Non-pigmented ciliary epithelial cell (primary cell): ENCODE measurements at places on chromosomes 5 and 9.

DNA sequence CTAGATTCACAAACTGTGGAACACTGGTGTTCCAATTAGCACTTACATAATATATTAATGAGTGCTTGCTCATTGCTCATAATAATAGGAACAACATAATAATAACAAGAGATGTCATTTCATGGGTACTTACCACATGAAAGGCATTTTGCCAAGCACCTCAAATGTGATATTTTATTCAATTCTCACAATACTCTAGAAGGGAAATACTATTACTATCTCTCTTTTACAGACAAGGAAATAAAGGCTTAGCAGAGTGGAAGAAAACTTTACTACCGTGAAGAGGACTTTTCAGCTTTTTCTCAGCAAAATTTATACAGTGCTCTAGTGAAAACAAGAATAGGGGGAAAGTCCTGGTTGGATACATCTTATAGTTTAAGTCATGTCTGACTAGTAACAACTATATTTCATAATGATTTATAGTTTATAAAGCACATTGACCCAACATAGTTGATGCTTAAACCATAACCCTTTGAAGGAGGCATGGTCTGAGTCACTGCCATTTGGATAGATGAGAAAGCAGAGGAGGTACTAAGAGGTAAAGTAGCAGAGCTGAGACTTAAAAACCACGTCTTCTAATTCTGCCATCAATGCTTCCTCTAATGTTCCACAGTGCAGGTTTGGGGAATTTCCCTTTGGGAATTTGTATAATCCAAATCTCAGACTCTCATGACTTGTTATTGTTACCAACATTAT is 124.7 kb downstream of the CEP120 start:
- no peak for DNase-seq

GRCh38 chr5:158465086-158465972 is 606.4 kb upstream of the CLINT1 start:
- no peak for DNase-seq

- DNase-seq = peak; percentile 14
Observed at GRCh38 chr5:105101577-105101976, 1539.0 kb upstream of the NUDT12 start.

DNA sequence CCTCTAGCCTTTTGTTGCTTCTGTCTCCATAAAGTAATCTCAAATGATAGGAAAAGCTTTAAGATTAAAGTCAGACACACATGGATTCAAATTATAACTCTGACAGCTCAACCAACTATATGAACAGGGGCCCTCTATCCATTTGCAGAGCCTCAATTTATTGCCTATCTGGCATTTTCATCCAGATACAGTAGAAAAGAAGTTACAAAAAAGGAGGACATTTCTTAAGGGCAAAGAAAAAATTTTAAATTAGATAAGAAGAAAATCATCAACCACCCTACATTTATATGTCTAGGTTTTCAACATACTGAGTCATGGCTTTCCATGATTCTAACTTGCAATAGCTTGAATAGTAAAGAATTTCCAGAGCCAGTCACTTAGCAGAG is 567.2 kb downstream of the CAAP1 start:
- no peak for DNase-seq

GRCh38 chr5:115801984-115802383 is 14.5 kb downstream of the CDO1 start:
- no peak for DNase-seq

DNA sequence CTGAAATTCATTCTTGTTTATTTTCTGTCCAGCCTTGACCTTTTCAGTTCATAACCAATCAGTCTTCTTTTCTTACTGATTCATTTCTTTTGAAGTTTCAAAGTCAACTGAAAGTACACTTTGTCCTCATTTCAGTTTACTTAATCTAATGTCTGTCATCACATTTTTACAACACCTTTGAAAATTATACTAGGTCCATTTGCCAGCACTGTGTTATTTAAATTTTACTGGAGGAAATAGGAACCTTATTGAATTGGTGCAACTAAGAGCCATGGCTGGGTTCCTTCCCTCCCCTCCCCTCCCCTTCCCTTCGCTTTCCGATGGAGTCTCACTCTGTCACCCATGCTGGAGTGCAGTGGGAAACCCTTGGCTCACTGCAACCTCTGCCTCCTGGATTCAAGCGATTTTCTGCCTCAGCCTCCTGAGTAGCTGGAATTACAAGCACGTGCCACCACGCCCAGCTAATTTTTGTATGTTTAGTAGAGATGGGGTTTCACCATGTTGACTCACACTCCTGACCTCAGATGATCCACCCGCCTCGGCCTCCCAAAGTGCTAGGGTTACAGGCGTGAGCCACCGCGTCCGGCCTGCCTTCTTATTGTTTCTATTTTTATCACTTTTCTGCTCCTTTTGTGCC is 6.3 kb downstream of the RMI1 start:
- DNase-seq = no peak

DNA sequence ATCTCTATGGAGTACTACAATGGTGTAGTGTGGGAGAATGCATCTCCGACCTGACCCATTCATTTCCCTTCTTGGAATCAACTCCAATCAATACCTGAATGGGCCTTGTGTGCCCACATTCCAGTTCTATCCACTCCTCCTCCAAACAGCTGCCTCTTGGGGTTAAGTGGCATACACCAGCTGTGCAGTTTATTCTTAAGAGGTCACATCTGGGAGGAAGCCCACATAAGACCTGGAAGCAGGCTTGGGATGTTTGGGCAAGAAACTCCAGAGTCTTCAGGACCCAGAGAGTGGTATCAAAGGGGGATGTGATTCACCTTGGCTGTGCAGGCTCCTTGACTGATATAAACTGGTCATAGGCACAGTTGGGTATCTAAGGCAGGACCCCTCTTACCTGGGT is 46.0 kb downstream of the ACTBL2 start:
- no peak for DNase-seq

- no peak for DNase-seq
Observed at GRCh38 chr5:131640043-131640856, 5.2 kb upstream of the RAPGEF6 start.

DNA sequence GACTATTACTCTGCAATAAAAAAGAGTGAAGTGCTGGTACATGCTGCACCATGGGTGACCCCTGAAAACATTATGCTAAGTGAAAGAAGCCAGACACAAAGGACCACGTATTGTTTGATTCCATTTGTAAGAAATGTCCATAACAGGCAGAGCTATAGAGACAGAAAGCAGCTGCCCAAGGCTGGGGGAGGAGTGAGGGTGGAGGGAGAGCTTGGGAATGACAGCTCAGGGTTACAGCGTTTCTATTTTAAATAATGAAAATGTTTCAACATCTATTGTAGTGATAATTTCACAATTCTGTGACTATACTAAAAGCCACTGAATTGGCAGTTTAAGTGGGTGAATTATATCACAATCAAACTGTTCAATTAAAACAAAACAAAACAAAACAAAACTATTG is 81.7 kb downstream of the MYO10 start:
- DNase-seq = no peak

DNA sequence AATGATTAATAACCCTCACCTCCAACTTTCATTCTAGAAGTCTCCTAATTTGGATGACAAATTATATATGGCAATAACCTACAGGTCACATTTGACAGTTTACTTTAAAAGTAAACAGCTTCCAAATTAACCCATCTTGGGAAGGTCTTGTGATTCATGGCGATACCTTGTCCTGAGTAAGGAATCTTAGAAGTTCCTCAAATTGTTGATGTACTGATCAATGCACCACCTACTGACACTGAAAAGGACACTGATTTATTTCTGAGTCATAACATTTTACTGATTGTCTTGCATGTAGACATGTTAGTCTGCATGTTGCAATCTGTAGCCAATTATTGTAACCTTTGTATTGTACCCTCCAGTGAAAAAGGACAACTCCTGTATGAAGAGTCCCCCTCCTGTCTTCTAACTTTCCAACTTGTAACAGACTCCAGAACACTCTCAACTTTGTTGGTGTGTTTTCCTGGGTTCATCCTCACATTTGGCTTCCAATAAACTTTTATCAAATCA is 16.0 kb upstream of the SLC22A5 start:
- DNase-seq = no peak

DNA sequence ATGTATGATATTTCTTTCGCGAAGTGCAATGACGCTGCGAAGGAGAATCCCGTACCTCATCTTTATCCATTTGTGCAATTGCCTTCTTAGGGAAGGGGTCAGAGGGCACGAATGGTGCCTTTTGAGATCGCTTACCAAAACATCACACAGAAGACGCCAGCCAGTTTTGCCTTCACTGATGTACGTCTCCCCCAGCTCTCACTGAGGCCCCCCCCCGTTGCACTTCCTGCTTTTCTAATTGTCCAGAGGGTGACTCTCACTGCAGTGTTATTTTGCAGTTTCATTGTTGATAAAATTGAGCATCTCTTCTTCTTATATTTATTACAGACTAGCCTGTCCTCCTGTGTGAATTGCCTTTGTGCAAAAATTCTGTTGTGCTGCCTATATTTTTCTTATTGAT is 39.0 kb upstream of the CACNA1B start:
- DNase-seq = no peak

GRCh38 chr5:8908055-8908683 is 637.7 kb downstream of the SEMA5A start:
- DNase-seq = no peak

- DNase-seq = no peak
Observed at GRCh38 chr5:1494780-1495524, 28.8 kb downstream of the LPCAT1 start.

DNA sequence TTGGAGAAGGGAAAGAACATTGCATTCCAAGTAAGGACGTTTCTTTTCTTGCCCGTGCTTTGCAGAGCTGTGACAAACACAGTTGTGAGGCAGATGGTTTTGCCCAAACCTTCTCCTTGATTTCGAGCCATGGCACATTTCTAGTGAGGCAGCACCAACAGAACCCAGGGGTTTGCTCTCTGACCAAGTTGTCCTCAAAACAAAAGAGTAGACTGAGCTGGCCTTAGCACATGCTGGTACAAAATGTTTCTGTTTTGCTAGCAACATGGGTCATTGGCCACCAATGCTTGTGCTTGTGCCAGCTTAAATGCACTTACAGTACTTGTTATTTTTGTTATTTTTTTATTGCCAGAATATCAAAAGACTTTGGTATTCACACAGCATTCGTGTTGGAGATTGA is 328.8 kb downstream of the GADD45G start:
- no peak for DNase-seq

- DNase-seq = no peak
Observed at GRCh38 chr9:134040781-134041648, 15.7 kb downstream of the BRD3OS start.

GRCh38 chr9:133090187-133090586 is 28.4 kb downstream of the CEL start:
- no peak for DNase-seq

GRCh38 chr5:36944607-36945225 is 68.1 kb downstream of the NIPBL start:
- DNase-seq = peak; percentile 54

GRCh38 chr9:128503870-128504269 is 649 bp upstream of the GLE1 start:
- DNase-seq = no peak

DNA sequence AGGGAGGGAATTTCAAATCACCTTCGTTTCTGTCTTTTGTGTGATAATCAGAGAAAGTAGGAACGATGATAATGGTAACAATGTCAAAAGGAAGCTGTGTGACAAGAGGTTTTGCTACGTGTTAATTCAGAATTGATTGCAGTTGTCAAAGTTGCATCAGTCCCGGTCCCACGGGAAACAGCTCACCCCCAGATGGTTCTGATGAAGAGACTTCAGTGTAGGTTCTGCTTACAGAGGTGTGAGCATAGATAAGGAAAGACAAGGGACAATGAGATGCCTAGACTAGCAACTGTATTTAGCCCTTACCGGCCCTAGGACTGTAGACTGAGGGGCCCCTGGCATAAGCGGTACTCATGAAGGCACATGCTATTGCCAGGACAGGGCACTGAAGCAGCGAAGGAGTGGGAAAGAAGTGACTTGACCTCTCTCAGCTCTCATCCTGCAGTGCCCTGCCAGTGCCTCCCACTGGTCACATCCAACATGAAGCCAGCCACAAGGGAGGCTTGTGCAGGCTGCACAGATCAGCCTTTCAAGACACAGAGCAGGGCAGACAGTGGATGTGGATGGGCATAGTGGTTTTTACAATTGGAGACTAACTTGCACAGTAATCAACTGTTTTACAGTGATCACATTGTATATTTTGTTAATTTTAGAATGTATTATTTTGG is 21.1 kb downstream of the PDE8B start:
- DNase-seq = no peak

- no peak for DNase-seq
Observed at GRCh38 chr5:115382989-115383388, 86.5 kb upstream of the CCDC112 start.

- DNase-seq = no peak
Observed at GRCh38 chr5:148963664-148964063, 99.2 kb downstream of the SH3TC2 start.

DNA sequence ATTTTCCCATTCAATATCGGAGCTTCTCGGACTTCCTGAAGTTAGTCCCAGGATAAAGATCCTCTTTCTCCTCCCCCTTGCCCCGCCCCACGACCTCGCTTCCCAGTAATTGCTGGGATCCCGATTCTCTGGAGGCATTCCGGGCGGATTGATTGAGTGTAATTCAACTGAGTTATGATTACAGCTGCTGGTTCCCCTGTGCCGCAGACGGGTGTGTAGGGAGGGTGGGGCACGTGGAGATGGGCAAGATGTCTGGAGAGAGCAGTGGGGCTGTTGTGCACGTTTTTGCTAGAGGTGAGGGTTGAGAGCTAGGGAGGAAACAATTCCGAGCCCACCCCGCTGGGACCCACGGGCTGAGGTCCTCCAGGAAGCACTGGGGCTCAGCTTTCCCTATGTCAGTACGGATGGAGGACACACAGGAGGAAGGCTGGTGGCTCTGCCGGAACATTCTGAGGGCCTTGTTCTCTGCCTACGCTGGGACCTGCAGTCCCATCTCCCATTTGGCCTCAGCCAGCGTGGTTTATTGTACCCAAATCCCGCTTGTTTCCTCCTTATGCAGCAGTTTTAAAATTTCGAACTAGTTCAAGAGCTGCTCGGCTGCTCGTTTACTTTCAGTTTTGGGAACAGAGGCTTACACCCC is 2.4 kb upstream of the DMRT2 start:
- no peak for DNase-seq

DNA sequence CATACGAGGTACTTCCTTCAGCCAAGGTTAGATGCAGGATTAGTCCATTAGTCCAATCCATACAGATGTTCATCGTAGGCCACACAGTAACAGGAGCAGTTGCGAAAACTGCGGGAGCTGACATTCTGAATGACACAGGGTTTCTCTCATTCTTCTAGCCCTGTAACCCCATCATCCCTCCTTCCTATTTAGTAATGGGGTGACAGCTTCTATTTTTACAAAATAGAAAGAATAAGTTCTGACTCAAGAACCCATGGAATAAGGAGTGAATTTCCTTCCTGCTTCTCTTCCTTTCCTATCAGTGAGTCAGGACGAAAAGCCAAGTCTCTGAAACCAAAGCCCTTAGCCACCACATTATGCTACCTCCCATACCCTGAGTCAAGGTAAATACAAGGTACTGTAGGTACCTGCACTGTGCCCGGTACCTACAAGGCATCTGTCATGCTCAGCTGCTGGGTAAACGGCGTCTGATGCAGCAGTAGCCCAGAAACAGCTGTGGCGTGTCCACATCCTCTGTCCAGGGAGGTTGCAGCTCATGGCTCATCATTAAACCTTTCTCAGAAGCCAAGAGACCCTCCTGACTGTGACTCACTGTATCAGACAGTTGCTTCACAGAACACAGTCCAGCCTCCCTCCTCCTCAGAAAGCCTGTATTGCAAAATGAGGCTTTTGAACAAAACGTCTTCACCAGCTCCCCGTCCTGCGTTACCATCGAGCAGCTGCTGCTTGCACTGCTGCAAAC is 84.2 kb downstream of the ESM1 start:
- peak; percentile 78 for DNase-seq

- DNase-seq = no peak
Observed at GRCh38 chr5:152285764-152286163, 119.3 kb downstream of the NMUR2 start.
